Naive thymus-derived CD4-positive, alpha-beta T cell (primary cell): ENCODE measurements at places on chromosomes 1 and 21. TPM values are rescaled to one million over a fixed set of nuclear protein-coding genes. Genes with fewer than 3 reads are reported as not detected.

- DNase-seq: no peak
Observed at GRCh38 chr1:200550367-200550766, 70.2 kb downstream of the KIF14 start.

- no peak for DNase-seq
Observed at GRCh38 chr1:117795190-117795589, 134.2 kb downstream of the GDAP2 start.

DNA sequence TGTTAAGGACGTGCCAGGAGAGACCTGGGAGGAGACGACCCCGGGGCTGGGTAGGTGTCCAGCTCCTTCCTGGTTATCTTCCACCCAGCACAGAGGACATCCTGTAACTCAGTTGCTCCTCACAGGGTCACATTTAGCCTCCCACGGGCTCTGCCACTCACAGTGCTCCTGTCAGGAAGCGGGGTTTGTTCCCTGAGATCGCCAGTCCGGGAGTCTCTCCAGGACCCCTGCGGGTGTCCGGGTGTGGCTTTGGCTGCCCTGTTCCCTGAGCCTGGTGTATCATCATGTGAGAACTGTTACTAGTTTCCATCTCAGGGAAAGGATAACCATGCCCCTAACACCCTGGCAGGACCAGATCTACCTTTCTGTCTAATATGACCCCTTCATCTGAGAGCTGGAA lies 158.2 kb upstream of the RUNX1 start:
- DNase-seq: no peak

DNA sequence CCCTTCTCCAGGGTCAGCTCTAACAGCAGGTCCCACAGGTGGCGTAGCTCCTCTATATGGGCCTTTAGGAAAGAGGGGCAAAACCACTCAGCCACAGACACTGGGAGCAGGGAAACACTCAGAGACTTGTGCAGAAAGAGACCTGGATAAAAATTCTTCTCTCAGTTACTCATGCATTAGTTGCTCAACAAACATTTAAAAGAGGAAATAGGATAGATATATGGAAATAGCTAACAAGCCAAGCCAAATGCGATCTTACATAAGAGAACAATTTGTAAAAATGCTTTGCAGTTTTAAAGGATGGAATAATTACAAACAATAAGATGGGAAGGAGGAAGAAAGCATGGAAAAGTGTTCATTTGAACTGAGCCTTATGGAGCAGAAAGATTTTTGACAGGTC lies 4.9 kb downstream of the SPTA1 start:
- no peak for DNase-seq

GRCh38 chr1:11474826-11475225 lies 4.1 kb upstream of the DISP3 start:
- DNase-seq: no peak

DNA sequence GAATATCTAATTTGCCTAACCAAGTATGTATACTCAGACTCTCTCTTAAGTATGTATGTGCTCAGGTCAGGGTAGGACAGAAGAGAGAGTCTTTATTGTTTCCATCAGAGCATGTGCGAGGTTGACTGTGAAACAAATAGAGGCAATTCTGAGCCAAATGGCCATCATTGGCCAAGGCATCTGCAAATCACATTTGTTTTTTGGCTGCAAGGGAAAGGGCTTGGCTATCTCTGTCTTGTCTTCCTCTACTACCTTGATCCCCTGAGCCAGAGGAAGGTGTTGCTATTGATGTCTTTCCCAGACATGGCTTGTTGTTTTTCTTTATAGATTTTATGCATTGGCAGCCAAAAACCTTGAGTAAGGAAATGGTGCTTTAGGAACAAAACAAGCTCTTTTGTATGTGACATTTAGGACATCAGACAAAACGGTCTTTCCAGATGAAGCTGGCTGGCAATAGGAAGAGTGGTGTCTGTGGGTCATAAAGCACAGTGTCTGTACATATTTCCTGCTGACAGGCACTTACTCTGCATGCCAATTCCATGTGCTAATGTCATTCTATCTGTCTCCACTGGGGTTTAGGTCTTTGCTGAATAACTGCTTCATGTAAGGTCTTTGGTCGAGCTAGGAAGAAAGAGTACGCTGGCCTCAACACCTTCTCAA lies 163.3 kb downstream of the BRINP2 start:
- no peak for DNase-seq

DNA sequence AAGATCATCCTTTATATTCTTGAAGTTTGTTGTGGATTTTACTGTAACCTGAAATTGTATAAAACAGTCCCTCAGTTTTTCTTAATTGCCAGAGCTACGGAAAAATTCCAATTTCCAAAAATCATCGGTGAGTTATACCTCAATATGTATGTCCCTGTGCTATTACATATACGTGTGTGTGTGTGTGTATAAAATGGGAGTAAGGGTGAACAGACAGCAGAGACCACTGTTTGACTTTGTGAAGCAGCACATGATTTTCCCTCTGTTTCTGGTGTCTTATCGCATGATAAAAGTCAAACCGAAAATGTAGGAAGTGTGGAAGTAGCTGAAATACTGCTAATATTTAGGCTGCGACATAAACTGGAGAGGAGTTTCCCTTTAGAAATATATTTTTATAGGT lies 1.2 kb downstream of the OR2T1 start:
- peak; percentile 8 for DNase-seq

GRCh38 chr1:203173566-203173965 lies 2.1 kb downstream of the MYBPH start:
- DNase-seq: no peak

Gene PLEKHO1
- total RNA-seq: 94.1 TPM

- peak; percentile 64 for DNase-seq
Observed at GRCh38 chr1:247390116-247390791, 25.7 kb upstream of the NLRP3 start.

DNA sequence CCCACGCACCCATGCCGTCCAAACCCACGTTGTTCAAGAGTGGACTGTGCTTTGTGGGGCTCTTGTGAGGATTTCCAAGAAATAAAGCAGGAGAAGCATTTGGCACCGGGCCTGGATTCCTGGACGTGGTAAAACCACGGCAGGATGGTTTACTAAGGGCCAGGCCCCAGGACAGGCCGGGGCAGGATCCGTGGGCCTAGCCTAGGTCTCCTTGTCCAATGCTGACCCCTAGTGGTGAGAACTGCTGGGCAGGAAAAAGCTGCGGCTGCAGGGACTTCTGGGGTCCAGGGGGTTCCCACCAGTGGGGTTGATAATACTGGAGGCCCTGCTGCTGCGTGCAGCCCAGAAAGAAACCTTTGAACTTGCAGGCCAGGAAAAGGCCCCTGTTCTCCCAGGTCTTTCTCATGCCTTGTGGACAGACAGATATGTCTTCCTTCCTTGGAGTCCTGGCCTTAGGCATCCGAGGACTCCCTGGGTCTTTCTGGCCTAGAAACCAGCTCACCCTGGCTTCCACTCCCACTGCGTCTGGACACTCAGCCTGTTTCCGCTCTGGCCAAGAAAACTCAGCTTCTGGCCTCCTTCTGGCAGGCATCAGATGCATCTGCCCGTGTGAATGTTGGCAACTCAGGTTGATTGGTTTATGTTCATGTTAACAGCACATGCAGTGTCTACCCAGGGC lies 106.9 kb upstream of the TMEM51 start:
- peak; percentile 46 for DNase-seq

DNA sequence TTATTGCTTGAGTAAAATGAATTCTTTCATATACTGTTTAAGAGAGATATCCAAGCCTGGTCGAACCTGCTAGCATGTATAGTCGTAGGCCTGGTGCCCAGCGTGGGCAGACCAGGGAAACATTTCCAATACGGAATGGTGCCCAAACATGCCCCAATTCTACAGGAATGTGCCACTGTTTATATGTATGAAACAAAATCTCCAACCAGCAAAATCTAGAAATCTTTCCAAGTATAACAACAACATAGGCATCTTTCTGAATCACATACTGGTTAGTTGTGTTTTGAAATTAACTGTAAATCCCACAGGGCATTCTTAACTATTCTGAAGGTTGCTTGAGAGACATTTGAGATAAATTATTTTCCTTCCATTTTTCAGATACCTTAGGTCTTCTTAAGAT lies 17.0 kb upstream of the ABCD3 start:
- DNase-seq: no peak

- peak; percentile 17 for DNase-seq
Observed at GRCh38 chr1:45499415-45499769, 481 bp downstream of the CCDC163 start.

Gene PIGM
- total RNA-seq: 7.0 TPM in 2 replicates

- no peak for DNase-seq
Observed at GRCh38 chr1:179190861-179191260, 38.6 kb downstream of the ABL2 start.

Gene CFAP141
- not detected for total RNA-seq

GRCh38 chr1:111852261-111852721 lies 96.6 kb downstream of the DDX20 start:
- no peak for DNase-seq

- DNase-seq: no peak
Observed at GRCh38 chr1:169452921-169453320, 25.6 kb upstream of the CCDC181 start.

DNA sequence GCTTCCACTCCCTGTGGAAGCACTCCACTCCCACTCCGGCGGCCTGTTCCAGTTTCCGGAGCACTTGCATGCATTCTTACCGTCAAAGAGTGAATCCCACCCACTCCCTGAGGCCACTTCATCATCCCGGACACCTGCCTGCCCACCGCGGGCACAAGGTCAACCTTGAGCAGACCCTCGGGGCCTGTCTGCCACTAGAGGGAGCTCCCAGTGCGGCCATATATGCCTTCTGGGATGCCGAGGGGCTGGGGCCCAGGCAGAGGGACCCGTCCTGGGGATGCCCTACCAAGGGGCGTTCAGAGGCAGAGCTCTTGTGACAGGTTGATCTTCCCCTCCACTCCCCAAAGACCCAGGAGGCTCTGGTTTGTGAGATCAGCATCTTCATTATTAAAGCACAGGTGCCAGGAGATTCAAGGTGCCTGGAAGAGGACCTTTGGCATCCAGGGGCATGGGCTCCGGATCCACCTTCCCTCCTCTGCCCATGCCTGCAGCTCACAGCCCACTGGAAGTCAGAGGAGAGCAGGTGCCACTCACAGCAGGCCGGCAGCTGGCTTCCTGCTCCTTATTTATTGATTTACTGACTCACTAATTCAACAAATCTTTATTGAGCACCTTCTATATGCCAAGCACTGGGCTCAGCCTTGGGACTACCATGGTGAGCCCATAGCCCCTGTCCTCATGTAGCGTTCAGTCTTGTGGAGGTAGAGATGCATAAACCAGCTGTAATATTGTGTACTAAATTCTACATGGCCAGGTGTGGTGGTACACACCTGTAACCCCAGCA lies 47.3 kb downstream of the UBIAD1 start:
- DNase-seq: peak; percentile 10

Gene AMPD1
- not detected for total RNA-seq

Gene BNIPL
- 8.0 TPM for total RNA-seq
